Chondrocyte (in vitro differentiated cells): ENCODE measurements at places on chromosomes 6 and 20. TPM values are rescaled to one million over a fixed set of nuclear protein-coding genes. Genes with fewer than 3 reads are reported as not detected.

DNA sequence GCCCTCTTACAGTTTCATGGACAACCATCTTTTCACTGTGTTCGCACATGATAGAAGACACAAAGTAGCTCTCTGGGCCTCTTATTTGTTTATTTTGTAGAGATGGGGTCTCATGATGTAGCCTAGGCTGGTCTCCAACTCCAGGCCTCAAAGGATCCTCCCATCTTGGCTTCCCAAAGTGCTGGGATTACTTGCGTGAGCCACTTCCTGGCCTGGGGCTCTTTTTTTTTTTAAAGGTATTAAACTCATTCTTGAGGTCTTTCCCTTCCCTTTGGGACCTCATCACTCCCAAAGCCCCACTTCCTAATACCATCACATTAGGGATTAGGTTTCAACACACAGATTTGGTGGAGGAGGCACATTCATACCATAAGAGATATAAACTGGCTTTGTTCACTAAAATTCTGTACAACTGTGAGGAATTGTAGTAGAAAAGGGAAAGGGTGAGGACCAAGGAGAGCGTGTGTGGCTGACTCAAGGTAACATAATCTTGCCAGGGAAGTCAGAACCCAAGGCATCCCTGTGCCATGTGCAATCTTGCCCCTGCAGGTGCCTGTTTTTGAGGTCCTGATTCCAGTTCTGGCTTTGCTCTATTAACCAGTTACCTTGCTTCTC, 45.5 kb downstream of the EIF2S2 start:
- no peak for DNase-seq

Gene PSORS1C2
- total RNA-seq = not detected in 3 replicates

GRCh38 chr6:25503686-25504085, 148.3 kb upstream of the SCGN start:
- no peak for DNase-seq

Gene PRRT1
- total RNA-seq = 0.73 to 1.6 TPM (median 1.3 TPM) in 3 replicates

Gene MYL9
- total RNA-seq = 237 to 1,930 TPM (median 1,885 TPM) in 3 replicates

Gene PI16
- total RNA-seq = 0.15 TPM in 1 of 3 replicates, not detected in the others

Gene CST4
- total RNA-seq = not detected in 3 replicates

DNA sequence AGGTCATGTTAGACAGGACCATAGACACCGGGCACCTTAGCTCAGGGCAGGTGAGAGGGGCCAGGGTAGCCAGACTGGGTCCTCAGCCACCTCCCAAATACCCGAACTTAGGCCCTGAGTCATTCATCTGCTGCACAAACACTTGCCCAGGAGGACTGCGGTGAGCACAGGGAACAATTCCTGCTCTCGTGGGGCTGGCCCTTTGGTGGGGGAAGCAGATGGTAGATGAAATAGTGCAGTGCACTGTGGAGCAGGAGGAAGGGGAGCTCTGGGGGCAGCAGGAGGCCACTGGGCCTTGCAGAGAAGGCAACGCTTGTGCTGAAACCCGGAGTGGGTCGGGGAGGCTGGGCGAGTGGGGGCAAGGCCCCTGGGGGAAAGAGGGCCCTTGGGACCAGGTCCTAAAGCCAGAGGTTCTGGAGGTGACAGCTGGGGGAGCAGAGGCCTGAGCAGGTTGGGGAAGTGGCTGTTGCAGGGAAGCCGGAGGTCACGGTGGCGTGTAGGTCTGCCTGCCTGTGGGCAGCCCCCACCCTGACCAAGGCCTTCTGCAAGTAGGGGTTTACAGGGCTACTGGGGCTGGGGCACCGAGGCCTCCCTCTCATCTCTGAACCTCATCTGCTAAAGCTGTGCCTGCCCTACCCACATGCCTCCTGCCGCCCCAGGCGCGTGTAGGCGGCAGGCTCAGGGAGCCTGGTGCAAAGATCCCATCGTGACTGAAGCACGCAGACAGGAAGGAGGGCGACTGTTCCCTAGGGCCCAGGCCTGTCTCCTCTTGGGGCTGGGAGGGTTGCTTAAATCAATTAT, 4.7 kb upstream of the NPBWR2 start:
- no peak for DNase-seq

GRCh38 chr6:85864453-85865401, 222.0 kb upstream of the SYNCRIP start:
- DNase-seq = no peak

GRCh38 chr6:18245642-18246041, 18.7 kb downstream of the DEK start:
- DNase-seq = no peak

Gene MYH7B
- total RNA-seq = 0.30 to 0.64 TPM in 2 of 3 replicates, not detected in the other

- DNase-seq = no peak
Observed at GRCh38 chr20:1491860-1492642, 831 bp upstream of the SIRPB2 start.

Gene PTGIS
- 88.7 to 165 TPM (median 91.5 TPM) in 3 replicates for total RNA-seq

GRCh38 chr6:33547499-33547898, 32.6 kb downstream of the BAK1 start:
- no peak for DNase-seq

GRCh38 chr6:15338476-15338875, 92.6 kb downstream of the JARID2 start:
- no peak for DNase-seq

Gene GJA1
- 194 to 296 TPM (median 295 TPM) in 3 replicates for total RNA-seq

Gene FOXP4
- 17.2 to 19.8 TPM (median 18.6 TPM) in 3 replicates for total RNA-seq

- DNase-seq = no peak
Observed at GRCh38 chr6:24738741-24739140, 19.8 kb upstream of the C6orf62 start.

DNA sequence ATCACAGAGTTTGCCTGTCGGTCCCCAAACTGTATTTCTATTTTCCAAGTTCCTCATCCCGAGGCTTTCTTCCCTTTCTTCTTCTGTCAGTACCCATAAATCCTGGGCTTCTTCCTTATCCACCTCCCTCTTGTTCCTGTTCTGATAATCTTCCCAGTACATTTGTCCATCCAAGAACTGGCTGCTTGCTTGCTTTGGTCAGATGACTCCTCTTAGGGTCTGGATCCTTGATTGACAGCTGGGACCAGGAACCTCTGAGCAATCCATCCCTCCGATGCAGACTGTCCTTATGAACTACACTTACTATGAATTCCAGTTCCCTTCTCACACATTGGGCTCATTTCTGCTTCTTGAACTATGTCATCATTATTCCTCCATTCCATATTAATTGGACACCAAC, 275.3 kb upstream of the CITED2 start:
- no peak for DNase-seq

GRCh38 chr6:108116546-108117426, 42.2 kb upstream of the OSTM1 start:
- no peak for DNase-seq

DNA sequence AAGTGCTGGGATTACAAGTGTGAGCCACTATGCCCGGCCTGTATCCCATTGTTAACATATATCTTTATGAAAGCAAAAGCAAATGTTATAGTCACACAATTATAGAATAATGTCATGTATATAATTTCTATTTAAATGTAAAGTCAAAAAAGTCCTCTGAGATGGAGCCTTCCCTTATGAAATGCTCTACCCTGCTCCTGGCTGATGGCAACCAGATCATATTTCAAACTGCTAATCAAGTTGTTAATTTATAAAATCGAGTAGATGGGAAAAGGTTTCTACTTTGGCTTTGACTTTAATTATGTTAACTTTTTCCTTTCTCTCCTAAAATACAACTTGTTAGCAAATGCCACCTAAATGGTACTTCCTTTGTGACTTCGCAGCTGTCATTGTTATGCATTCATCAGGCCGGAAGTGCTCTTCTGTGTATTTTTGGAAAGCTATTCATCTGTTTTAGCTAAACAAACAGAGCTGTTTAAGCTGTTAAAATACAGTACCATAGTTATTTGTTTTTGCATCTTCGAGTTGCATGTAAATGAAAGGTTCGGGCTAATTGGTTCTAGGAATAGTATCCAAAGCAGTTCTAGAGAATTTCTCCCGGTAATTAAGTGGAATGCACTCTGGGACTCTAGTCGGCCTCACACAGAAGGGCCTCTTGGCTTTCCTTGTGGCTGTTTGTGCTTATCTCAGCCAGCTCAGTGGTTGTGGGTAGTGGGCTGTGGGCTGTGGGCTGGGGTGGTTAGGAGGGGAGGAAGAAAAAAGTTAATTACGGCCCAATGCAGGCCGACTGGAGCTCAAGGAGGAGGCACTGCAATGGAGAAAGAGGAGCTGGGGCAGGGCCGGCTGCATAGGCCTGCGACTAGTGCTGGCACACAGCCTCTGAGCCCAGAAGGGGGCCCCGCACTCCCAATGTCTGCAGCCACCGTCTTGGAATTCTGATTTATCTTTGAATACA, 34.8 kb downstream of the SLC35D3 start:
- no peak for DNase-seq

- DNase-seq = peak; percentile 68
Observed at GRCh38 chr20:63665708-63666107, 7.6 kb downstream of the RTEL1 start.

DNA sequence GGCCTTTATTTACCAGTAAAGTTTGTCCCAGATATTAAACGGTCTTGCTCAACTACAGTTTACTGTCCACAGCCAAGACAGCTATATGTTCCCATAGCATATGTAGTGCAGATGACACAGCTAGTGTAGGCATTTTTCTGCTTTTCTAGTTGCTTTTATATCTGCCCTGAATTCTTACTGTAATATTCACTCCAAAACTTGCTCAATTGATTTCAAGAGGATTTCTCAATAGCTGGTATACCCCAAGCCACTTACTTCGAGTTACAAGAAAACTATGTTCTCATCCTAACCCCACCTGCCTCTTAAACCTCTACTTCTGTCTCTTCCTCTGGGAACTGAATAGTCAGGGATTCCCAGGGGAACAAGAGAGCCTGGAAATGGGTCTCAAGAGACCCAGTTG, 18.9 kb upstream of the ROS1 start:
- DNase-seq = no peak

DNA sequence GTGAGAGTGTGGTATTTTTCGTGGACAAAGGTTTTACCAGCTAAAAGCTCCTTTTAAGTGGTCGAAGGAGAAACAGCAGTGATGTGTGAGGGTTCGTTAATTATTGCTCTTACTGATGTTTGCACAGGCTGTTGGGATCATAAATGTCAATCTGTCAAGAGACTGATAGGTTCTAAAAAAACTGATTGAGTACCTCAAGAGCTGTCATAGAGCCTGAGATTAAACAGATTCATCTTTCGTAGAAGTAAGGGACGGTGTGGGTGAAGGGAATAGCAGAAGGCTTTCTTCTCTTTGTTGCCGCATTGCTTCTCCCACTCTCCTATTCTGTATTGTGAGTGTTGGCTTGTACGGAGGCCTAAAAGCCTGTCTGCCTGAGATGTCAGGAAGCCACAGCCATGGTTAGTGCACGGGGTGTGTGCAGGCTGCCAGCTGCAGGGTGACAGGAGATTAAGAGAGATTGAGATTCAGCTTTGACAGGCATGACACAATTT, 291.0 kb downstream of the ZFAND3 start:
- no peak for DNase-seq

DNA sequence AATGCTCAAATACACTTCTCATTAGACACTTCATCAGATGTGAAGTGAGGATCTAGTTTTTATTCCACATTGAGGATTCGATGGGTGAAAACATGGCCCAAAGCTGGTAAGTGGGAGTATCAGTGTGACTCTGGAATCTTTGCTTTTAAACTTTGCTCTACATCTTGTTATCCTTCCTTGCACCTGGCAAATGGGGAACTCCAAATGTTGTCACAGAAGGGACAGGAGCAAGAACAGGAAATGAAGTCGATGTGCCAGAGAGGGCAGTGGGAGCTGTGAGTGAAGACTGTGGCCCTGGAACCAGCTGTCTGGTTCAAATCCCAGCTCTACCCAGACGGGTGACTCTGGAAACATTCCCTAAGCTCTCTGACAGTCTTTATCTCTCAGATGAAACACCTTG, 86.7 kb upstream of the AGPAT4 start:
- DNase-seq = no peak

DNA sequence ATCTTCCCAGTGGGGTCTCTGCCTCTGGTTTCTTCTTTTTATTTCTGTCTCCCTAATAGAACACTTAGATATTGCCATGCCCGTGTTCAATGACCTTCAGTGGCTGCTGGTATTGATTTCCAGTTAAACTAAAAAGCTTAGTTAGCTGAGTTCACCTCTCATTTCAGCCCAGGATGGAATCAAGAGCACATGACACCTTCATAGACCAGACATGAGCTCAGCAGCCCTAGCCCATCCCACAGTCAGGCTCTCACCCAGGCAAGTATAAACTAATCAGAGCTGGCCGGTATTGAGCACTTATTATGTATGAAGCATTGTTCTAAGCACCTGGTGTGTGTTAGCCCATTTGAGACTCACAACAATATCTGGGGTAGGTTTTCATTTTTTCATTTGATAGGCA, 33.7 kb upstream of the PLEKHG1 start:
- no peak for DNase-seq

Gene LY6G6C
- 0.30 TPM in 1 of 3 replicates, not detected in the others for total RNA-seq

Gene SIRPD
- total RNA-seq = not detected in 3 replicates
